ENCODE measurements at places on chromosomes 13 and 19.

- DNase-seq = no peak
Observed at GRCh38 chr19:54312436-54313377, at the start of gene LILRA5. TSS of gene LILRA5 (minus strand) at chr19:54313166. CDS start at chr19:54313019, 147 bp downstream.

GRCh38 chr19:14021474-14021873, 6.5 kb upstream of the RLN3 start:
- no peak for DNase-seq

DNA sequence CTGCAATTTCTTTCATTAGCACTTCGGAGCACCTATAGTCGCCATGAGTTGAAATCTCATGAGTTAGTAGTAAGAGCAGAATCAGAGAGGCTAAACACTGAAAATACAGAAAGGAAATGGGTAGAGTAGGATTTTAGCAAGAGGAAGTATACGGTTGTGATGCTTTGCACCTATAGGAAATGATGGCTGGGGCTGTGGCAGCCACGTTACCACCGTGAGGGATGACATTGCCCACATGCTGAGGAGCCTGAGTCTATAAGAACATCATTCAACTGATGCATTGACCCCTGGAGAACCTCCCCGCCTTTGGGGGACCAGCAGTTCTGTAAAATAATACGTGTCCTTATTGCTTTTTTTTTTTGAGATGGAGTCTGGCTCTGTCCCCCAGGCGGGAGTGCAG, 20.4 kb downstream of the FAM187B start:
- DNase-seq = no peak

GRCh38 chr13:40563350-40564125, 102.9 kb downstream of the FOXO1 start:
- no peak for DNase-seq

DNA sequence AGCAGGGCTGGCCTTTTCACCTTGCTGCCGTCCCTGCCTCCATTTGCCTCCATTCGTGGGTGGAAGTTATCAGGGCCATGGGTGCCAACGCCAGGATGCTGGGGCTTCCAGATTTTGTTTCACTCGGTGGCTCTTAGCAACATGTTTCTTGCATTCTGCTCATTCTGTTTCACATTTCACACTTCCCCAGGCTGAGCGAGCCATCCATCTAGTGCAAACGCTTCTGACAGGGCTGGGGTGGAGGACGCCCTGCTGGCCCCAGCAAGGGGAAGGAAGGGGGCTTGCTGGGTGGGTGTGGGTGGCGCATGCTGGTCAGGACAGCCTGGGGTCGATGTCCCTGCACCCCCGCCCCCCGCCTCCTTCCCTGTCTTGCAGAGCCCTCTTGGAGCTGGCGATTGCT, 165.2 kb downstream of the URI1 start:
- DNase-seq = no peak

DNA sequence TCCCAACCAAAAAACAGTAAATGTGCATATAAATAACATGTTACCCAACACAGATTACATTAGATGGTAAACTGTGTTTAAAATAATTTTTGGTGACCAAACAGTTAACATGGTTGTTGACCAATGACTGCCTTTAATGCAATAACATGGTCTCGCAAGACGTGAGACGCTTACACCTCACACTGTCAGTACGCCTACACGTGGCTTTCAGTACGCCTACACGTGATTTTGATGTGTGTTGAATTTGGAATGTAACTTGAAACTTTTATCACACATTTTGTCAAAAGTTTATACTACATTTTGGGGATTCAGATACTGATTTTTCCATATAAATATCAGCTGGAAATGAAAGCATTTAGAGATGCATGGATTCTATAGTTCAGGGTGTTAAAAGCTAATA, 32.0 kb downstream of the SLC7A9 start:
- no peak for DNase-seq

DNA sequence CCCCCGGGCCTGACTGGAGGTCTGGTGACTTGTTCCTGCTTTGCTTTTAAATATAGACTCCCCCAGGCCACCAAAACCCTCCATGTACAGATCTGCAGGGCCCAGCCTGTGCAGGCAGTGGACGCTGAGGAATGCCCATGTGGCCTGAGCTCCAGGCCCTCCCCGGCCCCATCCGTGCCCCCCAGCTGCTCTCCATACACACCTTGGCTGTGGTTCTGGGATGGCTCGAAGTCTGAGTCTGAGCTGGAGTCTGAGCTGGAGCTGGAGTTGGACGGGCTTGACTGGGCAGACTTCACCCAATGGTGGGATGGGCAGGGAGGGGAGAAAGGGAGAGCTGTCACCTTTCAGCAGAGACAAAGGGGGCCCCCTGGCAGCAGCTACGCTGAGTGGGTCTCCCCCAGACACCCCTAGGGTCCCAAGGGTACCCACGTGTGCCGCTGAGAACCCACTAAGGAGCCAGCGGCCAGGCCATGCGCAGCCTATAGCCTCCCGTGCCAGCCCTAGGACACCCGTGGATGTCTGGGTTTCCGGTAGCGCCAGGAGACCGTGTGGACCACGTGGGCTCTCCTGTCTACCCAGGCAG, 61.9 kb downstream of the MLLT1 start:
- no peak for DNase-seq

DNA sequence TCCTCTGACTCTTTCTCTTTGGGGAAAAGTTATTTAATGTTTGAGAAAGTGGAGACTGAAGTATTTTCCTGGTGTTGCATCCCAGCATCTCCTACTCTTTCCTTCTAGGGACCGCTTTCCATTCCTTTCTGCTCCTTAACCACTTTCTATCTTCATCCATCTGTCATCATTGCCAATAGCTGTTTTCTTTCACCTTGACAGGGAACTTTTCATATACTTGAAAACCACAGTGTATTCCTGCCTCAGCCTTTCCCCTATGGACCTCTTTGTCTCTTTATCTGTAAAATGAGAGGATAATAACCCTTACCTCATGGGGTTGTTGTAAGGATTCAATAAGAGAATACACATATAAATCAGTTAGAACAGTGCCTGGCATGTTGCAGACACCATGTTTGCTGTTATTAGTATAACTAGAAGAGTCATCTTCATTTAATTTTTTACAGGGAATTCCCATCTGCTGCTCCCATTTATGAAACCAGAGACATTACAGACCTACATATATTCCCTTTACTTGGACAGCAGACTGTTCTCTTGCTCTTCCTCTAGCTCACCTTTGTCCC, 31.8 kb downstream of the LCP1 start:
- DNase-seq = no peak

DNA sequence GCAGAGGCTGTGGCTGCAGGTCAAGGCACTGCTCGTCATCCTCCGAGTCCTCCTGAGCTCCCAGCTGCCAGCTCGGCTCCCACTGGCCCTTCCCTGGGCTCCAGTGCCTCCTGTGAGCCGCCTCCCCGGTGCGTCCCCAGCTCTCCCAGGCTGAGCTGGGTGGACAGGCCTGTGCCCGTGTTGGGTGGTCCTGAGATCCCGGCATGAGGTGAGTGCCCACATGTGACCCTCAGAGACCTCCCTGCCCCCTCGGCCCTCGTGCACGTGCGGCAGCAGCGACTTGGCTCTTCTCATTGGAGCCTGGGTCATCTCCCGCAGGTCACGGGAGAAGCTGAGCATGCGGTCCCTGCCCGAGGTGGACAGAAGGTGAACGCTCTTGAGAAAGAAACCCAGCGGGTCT, 15.4 kb downstream of the ADAT3 start:
- no peak for DNase-seq

GRCh38 chr19:18487576-18488402, 34.1 kb downstream of the ELL start:
- DNase-seq = no peak

GRCh38 chr19:1173159-1173844, 766 bp downstream of the SBNO2 start:
- DNase-seq = no peak

- DNase-seq = no peak
Observed at GRCh38 chr13:102968572-102969228, 97.5 kb downstream of the SLC10A2 start.

DNA sequence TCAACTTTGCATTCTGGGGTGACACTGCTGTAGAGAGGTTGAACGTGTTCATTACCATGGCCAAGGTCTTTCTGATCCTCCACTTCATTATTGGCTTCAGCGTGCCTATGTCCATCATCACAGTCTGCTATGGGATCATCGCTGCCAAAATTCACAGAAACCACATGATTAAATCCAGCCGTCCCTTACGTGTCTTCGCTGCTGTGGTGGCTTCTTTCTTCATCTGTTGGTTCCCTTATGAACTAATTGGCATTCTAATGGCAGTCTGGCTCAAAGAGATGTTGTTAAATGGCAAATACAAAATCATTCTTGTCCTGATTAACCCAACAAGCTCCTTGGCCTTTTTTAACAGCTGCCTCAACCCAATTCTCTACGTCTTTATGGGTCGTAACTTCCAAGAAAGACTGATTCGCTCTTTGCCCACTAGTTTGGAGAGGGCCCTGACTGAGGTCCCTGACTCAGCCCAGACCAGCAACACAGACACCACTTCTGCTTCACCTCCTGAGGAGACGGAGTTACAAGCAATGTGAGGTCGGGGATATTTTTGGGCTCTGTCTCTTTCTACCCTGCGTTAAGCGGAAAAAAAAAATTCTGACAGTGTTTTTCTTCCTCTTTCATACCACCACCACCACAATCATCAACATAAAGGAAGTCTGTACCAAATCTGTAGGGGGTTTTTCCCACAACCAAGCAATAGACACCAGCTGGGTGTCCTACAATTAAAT, 29.5 kb downstream of the FPR3 start:
- DNase-seq = no peak

- DNase-seq = no peak
Observed at GRCh38 chr13:111515635-111516034, 195.2 kb downstream of the TEX29 start.

- DNase-seq = no peak
Observed at GRCh38 chr19:48623556-48624066, 4.3 kb downstream of the SPHK2 start.

DNA sequence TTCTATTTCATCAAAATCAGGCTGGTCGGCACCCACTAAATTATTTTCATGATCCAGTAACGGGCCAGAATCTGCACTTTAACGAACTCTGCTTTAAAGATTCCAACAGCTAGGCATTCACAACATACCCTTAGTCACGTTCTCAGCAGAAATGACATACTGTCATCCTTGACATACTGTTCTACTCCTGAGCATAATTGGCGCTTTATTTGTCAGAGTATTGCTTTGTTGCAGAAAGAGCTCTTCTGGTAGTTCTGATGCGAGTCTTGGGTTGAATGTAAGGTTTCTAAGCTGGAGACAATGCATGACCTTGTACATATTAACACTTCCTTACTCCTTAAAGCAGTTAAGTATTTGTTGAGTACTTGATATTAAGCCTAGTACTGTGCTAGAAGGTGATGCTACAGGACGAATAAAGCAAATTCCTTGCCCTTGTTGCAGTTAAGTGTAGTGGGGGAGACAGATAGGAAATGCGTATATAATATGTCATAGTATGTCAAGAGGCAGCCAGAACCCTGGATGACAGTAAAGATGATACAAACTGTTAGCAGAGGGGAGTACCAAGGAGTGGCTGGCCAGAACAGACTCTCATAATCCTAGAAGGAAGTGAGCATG, 32.2 kb downstream of the FRY start:
- no peak for DNase-seq

- DNase-seq = no peak
Observed at GRCh38 chr13:29210676-29211075, 384.8 kb downstream of the SLC7A1 start.

DNA sequence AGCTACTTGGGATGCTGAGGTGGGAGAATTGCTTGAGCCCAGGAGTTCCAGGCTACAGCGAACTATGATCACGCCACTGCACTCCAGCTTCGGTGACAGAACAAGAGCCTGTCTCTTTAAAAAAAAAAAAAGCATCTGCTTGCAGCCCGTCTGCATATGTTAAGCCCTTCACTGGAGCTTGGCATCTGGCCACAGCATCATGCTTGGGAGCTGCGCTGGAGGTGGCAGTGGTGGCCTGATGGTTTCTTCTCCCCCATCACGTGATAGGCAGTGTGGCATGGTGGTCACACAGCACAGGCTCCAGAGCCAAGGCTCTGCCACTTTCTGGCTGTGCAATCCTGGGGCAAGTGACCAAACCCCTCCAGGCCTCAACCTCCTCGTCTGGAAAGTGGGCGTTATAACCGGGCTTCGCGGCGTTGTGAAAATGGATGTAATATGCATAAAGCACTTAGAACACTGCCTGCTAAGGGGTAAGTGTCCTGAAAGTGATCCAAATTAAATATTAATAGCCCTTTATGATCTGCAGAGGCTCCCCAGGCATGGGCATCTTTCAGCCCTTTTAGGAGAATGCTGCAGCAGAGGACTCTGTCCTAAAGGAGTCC, 24.4 kb downstream of the MARK4 start:
- no peak for DNase-seq

- peak; percentile 48 for DNase-seq
Observed at GRCh38 chr13:97978651-97979050, 25.2 kb downstream of the IPO5 start.

GRCh38 chr19:29777781-29778309, 33.9 kb upstream of the CCNE1 start:
- DNase-seq = no peak

DNA sequence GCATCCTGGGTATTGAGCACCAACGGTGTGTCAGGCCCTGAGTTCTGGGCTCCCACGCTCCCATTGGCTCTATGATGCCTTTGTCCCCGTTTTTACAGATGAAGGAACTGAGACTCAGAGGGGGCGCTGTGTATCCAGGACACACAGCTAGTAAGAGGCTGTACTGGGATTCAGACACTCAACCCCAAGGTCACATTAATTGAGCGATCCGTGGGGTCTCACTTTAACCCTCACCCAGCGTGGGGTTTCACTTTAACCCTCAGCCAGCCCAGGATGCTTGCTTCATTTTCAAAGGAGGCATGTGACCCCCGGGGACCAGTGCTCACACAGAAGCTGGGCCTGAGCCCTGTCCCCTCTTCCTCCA, 42.6 kb downstream of the CYP4F22 start:
- DNase-seq = no peak

- DNase-seq = no peak
Observed at GRCh38 chr13:112910616-112911280, 58.3 kb upstream of the MCF2L start.

- peak; percentile 87 for DNase-seq
Observed at GRCh38 chr13:93230261-93230855, 3.8 kb downstream of the GPC6 start.

DNA sequence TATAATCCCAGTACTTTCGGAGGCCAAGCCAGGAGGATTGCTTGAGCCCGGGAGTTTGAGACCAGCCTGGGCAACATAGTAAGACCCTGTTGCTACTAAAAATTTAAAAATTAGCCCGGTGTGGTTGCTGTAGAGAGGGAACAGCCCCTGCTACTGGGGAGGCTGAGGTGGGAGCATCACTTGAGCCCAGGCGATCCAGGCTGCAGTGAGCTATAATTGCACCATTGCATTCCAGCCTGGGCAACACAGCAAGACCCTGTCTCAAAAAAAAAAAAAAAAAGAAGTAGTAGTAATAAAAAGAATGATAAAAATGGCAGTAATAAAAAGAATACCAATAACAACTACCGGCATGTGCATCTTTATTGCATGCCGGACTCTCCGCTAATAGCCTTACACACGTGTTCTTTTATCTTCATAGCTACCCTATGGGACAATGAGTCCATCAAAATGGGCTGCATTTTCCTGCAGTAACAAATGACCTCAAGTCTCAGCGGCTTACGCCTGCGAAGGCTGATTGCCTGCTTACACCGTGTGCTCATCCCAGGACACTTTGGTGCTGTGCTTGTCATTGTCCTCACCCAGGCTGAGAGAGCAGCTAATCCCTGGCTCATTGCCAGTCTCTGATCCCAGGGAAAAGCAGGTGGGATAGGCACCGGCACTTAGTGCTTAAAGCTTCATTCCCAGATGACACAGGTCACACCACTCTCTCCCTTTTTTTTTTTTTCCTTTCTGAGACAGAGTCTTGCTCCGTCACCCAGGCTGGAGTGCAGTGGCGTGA, 14.4 kb upstream of the SYCN start:
- no peak for DNase-seq

All from HCEC 1CT (cell line).